Endodermal cell (in vitro differentiated cells): ENCODE measurements at places on chromosomes 7 and 10.
A peak's percentile ranks its signal among the peaks of the same experiment; 100 is the strongest.

- no peak for DNase-seq
Observed at GRCh38 chr10:95569368-95569767, 8.2 kb upstream of the SORBS1 start.

DNA sequence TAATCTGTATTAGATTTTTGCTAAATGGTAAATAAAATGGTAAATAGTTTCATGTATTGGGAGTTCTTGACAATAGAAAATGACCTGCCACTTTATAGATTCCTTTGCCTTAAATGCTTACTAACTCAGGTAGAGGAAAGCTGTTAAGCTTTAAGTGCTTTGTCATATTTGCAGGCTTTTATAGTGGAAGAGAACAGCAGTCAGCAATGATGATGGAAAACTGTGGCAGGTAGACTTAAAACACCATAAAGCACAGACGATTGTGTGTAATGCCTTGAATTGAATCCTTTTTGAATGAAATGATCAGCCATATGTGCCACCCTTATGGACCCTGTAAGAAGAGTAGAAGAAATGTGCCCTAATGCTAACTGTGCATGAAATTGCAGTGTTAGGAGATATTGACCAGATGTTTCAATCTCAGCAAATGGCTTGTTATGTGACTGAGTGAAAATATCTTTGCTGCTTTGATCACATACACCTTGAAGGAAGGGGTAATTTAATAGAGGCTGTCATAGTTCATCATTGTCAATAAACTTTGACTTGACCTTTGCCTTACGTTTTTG, 230.4 kb downstream of the ADK start:
- DNase-seq = no peak

DNA sequence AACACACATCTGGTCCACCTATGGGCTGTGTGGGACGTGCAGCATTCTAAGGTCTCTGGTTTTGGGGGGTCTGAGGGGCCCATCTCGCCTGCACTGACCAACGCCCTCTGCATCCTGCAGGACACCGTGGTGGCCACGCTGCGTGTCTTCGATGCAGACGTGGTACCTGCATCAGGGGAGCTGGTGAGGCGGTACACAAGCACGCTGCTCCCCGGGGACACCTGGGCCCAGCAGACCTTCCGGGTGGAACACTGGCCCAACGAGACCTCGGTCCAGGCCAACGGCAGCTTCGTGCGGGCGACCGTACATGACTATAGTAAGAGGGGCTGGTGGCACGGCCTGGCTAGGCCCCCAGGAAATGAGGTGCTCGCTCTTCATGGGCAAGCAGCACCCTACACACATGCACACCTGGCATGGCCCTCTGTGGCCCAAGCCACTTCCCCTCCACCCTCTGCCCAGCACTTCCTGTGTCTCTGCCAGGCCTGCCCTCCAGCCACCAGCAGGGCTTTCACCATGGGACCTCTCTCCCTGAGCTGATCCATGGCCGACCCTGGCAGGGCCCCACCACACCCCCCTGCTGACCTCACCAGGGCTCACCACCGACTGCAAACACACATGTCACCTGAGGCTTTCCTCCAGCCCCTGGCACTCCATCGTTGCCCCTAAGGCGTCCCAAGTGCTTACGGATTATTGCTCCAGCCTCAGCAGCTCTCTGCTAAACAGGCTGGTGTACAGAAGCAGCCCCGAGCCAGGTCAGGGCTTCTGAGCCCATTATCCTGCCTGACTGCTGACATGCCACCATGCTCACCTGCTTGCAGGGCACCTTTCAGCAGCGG, 29.6 kb downstream of the RET start:
- DNase-seq = no peak

DNA sequence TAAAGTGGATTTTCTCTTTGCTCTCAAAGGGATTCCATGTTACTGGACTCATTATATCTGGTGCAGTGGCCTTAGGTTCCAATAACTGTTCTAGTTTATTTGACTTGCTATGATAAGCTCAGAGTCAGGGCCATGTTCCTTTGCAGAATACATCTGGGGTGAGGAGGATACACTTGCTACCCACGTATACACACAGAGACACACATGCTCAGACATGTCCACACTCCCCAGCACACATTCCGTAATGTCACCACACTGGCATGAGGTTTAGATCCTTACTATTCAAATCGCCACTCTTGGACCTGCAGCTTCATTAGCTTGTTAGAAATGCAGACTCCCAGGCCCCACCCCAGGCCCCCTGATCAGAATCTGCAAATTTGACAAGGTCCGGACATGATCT, 195.3 kb downstream of the BMPER start:
- DNase-seq = no peak

- no peak for DNase-seq
Observed at GRCh38 chr10:51072921-51073434, 1.3 kb upstream of the PRKG1 start.

DNA sequence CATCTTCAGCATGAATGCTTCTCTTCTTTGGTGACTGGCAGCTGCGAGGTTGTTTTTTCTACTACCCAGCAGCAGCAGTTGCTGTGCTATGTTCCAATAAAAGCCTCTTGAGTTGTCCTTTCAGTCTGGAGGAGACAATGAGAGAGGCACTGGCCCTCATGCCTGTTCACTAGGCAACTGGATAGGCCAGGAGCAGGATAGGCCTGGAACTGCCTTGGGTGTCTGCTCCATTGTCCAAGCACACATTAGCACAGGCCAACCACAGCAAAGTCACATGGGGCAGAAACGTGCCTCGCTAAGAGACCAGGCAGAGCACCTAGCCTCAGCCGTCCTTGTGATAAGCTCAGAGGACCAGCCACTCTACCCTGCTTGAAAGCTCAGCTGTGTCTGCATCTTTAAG, 76.9 kb upstream of the PDCD4 start:
- no peak for DNase-seq

GRCh38 chr7:18590241-18590640, 94.7 kb downstream of the HDAC9 start:
- no peak for DNase-seq

DNA sequence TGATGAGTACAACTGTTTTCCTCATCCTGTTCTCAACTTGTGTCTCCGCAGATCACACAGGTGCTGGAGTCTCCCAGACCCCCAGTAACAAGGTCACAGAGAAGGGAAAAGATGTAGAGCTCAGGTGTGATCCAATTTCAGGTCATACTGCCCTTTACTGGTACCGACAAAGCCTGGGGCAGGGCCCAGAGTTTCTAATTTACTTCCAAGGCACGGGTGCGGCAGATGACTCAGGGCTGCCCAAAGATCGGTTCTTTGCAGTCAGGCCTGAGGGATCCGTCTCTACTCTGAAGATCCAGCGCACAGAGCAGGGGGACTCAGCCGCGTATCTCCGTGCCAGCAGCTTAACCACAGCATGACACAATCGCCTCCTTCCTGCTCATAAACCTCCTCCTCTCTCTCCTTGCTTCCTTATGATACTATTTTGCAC, 126.7 kb upstream of the PRSS58 start:
- DNase-seq = no peak

DNA sequence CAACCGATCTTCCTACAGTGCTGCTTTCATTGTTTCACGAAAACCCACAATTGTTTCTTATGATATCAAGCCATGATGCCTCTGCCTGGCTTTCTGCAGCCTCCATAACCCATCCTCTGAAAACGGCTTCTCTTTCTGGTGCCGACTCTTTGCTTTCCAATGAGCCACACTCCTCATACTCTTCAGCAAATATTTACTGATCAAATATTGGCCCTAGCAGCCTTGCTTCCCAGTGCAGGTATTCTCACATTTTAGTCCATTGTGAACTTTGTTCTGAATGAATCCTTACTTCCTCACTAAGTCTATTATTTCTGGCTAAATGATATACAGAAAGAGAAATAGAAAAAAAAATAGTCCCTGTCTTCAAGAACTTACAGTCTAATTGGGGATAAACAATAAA, 35.5 kb downstream of the LAMB1 start:
- DNase-seq = no peak

GRCh38 chr10:7488418-7488829, 77.6 kb upstream of the SFMBT2 start:
- no peak for DNase-seq

DNA sequence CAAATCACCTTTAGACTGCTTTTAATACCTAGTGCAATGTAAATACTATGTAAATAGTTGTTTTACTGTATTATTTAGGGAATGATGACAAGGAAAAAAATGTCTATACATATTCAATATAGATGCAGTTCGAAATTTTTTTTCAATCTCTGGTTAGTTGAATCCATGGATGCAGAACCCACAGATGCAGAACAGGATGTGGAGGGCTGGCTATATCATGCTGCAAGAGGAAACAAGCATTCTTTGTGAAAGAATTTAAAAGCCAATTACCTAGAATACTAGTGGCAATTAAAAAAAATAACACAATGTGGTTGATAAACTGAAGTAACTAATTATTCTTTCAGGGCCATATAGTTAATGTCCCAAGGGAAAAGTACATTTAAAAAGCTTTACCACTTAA, 170.4 kb downstream of the ZNF438 start:
- no peak for DNase-seq

DNA sequence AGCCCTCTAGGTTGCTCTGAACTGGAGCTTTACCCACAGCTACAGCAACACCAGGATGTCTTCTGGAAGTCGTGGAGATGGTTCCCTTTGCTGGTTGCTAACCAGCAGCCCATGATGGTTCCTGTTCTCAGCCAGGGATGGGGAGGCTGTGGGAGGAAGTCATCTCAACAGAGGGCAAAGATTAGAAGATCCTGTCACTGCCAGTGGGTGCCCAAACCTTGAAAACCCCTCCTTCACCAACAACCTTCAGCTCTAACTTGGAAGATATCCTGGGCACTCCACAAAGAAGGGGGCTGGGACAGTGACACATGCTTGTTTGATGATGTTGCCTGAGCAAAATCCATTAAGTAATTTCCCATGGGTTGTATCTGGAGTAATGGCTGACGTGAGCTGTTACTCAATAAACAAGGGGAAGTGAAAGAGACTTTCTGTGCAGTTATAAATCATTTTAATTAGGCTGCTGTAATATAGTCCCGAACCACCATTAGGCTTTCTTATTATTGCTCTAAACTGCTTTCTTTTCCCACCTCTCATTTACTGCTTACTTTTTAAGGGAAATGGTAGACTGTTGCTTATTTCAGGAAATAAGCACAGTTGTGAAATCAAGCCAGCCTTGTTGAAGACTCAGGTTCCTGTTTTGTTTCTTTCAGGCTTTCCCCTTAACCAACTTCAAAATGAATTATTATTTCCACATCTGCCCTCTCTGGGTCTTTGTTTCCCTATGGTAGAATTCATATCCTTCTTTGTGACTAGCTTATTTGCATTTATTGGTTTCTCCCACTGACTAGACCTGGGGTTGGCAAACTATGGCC, 124.8 kb downstream of the PPP1R17 start:
- DNase-seq = no peak

- DNase-seq = no peak
Observed at GRCh38 chr7:112365551-112365950, 84.7 kb upstream of the IFRD1 start.

DNA sequence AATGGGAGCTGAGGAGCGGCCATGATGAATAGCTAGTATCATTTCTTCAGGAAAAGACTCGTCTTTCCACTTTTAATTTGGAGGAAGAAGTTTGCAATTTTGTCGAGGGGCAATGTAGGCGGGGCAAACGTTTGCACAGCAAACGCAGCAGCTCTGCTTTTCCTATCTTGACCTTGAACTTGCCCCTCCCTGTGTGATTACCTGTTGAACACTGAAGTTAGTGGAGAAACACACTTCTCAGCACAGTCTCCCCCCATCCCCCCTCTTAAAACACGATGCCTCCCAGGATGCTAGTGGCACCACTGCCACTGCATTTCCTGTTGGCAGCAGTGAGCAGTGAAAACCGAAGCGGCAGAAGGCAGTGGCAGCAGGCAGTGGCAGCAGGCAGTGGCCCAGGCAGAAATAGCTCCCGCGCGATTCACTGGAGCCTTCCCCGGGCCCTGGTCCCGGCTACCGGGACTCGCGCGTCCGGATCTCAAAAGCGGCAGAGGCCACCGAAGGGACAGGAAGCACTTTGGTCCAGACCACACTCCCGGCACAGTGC, at the start of gene EPDR1:
EPDR1 (plus strand) TSS at position 336 of the 544 bp plus-strand sequence. CDS start 300 bp downstream, outside the sequence.
- DNase-seq = no peak

DNA sequence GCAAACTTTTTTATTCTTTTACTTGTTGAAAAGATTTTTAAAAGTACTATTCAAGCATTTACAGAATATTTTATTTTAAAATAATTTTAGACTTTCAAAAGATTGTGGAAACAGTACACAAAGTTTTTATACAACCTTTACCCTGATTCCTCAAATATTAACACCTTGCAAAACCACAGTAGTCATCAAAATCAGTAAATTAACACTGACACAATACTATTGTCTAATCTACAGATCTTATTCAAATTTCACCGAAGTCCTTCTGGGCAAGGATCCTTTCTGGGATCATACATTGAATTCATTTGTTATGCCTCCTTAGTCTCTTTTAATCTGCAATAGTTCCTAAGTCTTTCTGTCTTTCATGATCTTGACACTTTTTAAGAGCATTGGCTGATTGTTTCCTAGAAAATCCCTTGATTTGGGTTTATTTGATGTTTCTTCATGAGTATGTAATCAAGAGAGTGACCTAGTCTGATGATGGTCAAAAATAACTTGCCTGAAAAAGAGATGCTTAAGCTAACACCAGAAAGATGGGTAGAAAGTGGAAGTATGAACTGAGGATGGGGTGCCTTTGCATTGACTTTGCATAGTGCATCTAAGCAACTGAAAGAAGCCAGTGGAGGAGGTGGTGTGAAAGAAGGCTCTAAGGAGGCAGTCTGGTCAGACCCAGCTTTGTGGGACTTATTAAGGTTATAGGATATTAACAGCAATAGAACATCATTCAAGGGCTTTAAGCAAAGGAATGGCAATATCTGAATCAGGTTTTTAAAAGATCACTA, 9.7 kb downstream of the STAMBPL1 start:
- no peak for DNase-seq

- no peak for DNase-seq
Observed at GRCh38 chr7:38453168-38453567, 178.0 kb downstream of the AMPH start.

- DNase-seq = no peak
Observed at GRCh38 chr7:134885967-134886352, 100.3 kb upstream of the AGBL3 start.

GRCh38 chr7:538764-539685, 19.4 kb upstream of the PDGFA start:
- peak; percentile 72 for DNase-seq

DNA sequence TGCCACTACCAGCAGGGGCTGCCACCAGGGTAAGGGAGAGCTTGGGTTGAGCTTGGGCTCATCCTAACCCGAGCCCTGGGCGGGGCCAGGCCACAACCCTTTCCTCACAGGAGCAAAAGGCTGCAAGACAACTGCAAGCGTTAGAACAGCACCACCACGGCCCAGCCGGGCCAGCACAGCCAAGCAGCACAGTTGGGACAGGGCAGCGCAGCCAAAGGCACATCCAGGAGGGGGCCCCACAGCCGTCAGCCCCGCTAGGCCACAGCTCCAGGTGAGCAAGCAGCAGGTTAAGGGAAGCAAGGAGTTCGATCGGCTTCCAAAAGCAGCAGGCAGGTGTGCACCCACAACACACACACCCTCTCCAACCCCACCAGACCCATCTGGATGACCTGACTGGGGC, 7.0 kb upstream of the NDST2 start:
- peak; percentile 81 for DNase-seq

DNA sequence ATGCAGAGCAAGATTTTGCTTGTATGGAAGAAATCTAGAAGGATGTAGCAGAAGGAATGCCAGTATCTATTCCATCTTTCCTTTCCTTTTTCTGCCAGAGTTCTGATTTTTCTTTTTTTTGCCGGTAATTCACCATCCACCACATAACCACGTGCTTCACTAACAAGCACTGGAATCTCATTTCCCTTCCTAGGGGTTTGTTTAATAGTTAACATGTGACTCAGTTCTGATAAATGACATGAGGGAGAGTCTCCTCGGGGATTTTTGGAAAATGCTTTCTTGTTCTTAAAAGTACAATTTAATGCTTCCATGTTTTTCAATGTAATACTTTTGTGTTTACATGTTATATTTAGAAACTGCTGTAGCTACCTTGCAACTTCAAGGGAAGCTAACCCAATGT, 590.2 kb downstream of the SH2D4B start:
- no peak for DNase-seq
